ENCODE measurements at places on chromosomes 11 and 22. TPM values are rescaled to one million over a fixed set of nuclear protein-coding genes. Genes with fewer than 3 reads are reported as not detected.

PATE2 gene
- 0.14 TPM for total RNA-seq

DNA sequence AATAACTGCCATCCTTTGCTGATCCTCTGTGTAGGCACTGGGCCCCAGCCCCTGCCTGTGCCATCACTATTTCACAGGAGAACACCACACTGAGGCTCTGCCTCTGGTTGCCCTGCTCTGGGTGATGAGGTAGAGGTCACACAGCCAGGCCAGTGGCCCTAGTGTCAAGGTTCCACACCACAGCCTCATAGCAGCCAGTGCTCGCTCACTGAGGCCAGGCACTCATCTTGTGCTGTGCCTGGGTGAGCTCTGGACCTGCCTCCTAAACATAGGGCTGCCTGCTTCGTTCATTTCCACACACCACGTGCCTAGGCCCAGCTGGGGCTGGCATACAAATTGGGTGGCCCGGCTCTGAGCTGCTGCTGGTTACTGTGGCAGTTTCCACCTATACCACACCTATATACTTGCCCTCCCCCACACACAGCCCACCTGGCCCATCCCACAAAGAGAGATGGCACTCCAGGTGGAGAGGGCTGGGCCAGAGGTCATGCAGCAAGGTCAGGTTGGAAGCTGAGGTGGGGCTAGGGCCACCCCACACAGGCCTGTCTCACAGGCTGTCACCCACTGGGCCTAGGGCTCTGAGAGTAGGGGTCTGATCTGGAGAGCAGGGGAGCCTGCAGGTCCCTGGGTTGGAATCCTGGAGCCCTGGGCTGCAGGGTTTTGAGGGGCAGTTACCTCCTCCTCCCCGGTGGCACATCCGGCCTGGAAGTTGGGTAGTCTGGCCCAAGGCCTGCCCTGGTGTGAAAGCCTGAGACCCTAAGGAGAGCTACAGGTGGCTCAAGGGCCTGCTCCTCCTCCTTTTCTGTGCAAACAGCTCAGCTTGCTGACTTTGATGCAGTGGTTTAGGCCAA, 11.2 kb downstream of the KCNQ1OT1 start:
- DNase-seq, result no peak

MIAT gene
- total RNA-seq, result 113 TPM

CCDC87 gene
- 0.10 TPM for total RNA-seq

DNA sequence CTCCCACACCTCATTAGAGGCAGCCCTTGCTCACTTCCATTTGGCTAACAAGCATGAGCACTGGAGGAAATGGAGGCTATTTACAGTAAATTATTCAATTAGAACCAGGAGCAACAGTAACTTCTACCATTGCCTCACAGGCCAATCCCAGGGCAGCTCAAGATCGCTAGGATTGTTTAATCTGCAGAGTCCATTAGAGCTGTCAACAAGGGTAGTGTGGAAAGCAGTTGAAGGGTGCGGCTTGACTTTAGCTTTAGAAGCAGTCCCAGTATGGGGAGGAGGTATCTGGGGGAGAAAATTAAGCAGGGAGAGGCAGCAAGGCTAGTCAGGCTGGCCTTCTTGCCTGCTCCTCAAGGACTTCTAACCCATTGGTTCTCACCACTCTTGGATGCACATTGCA, 38.3 kb upstream of the CYP2R1 start:
- DNase-seq, result no peak

DNA sequence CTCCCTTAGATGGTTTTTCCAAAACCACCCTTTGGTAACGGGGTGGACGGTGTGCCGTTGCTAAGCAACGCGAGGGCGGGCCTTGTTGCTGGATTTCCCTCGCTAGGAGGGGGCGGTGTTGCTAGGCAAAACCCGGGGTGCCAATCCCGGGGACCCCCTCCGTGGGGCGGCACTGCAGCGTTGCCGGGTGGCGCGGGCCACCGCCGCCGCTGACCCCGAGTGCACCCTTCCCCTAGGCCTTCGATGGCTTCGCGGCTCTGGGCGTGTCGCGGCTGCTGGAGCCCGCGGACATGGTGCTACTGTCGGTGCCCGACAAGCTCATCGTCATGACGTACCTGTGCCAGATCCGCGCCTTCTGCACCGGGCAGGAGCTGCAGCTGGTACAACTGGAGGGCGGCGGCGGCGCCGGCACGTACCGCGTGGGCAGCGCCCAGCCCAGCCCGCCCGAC, 8.9 kb downstream of the EHBP1L1 start:
- DNase-seq, result no peak

GRCh38 chr11:64296830-64297698, 3.1 kb upstream of the CATSPERZ start:
- no peak for DNase-seq

APOL5 gene
- not detected for total RNA-seq

DNA sequence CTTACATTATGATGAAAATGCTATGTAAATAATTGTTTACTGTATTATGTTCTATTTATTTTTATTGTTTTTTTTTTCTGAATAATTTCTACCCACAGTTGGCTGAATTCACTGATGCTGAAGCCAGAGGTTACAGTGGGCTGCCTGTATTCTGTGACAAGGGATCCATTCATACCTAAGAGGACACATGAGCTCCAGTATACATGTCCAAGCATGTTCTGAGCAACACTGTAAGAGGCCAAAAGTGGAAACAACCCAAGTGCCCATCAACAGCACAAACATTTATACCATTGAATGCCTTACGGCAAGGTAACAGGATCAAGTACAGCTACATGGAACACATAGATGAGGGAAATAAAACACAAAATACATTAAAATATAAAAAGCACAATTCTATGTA, 1.4 kb upstream of the SRSF8 start:
- no peak for DNase-seq

DNA sequence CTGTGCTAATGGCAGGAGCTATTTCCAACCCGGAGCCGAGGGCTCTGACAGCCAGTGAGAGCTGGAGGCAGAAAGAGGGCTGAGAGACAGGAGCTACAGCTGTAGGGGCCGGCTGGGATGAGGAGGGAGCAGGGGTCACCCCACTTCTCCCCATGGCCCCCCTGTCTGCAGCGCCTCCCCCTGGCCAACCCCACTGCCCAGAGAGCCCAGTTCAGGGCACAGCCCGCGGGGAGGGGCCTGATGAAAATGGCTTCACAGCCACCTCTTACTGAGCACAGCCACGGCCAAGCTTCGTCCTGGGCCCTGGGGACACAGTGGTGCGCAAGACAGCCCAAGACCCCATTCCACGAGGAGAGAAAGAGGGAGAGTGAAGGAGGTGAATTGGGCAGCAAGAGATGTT, 27.9 kb downstream of the RPL3 start:
- DNase-seq, result no peak

- no peak for DNase-seq
These were observed 16.0 kb downstream of the CSTPP1 start for GRCh38 chr11:46952553-46952952.

GRCh38 chr11:1739576-1739975, 10.8 kb downstream of the IFITM10 start:
- DNase-seq, result no peak

DNA sequence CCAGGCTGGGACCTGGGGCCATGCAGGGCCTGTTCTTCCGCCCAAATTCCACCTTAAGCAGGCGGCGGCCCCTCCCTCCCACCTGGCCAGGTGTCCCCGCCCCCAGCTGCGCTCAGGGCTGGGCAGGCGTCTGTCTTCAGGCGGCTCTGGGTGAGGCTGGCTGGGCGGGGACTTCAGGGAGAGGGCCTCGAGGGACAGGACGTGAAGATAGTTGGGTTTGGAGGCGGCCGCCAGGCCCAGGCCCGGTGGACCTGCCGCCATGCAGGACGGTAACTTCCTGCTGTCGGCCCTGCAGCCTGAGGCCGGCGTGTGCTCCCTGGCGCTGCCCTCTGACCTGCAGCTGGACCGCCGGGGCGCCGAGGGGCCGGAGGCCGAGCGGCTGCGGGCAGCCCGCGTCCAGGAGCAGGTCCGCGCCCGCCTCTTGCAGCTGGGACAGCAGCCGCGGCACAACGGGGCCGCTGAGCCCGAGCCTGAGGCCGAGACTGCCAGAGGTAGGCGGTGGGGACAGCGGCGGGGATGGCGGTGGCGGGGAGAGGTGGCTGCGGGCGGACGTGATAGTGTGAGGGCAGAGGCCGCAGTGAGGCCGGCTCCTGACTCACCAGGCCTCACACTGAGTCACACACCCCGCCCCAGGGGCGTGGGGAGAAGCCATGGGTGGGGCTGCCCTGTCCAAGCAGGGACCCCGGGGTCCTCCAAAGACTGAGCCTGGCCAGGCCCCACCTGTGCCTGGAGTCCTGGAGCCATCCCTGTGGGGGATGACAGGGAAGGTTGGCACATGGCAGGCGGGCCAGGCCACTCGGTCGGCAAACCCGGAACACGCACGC, at the start of gene PKP3:
TSS of gene PKP3 (plus strand) at position 176 of the 824 bp plus-strand sequence. CDS start at position 260, 84 bp downstream.
- DNase-seq, result no peak

MS4A3 gene
- not detected for total RNA-seq

GRCh38 chr11:117861151-117862018, 15.1 kb downstream of the FXYD6 start:
- no peak for DNase-seq
